ENCODE measurements at places on chromosomes 3 and 15. TPM values are rescaled to one million over a fixed set of nuclear protein-coding genes. Genes with fewer than 3 reads are reported as not detected.

MBNL1 gene
- 116 TPM for total RNA-seq

CPLX3 gene
- not detected for total RNA-seq

ACAN gene
- total RNA-seq, result not detected

SHC4 gene
- 1.9 TPM for total RNA-seq

APOD gene
- 10.4 TPM for total RNA-seq

LHFPL4 gene
- total RNA-seq, result not detected

NPAP1 gene
- not detected for total RNA-seq

TIMP4 gene
- total RNA-seq, result 0.48 TPM

MTMR10 gene
- total RNA-seq, result 11.8 TPM

TM6SF1 gene
- total RNA-seq, result 2.8 TPM

DNAJC19 gene
- 36.6 TPM for total RNA-seq
